Upper lobe of right lung (tissue), 1 donor: ENCODE measurements at places on chromosomes 7 and 10. TPM values are rescaled to one million over a fixed set of nuclear protein-coding genes. Genes with fewer than 3 reads are reported as not detected.

WEE2 gene
- not detected for total RNA-seq

ZNF488 gene
- total RNA-seq = 0.41 TPM

TAS2R5 gene
- 2.2 TPM for total RNA-seq

- H3K4me3 ChIP-seq = no peak overlapping the region
- H3K27me3 ChIP-seq = no peaks in the 10 kb centered on the region
- DNase-seq = no peak
These were observed 1068.9 kb downstream of the NXPH1 start for GRCh38 chr7:9502269-9502668.

GRCh38 chr7:2199956-2200583 lies 32.7 kb downstream of the MAD1L1 start:
- peaks cover 12% of the 10 kb centered on the region for H3K36me3 ChIP-seq
- H3K27ac ChIP-seq = no peak overlapping the region
- H3K4me3 ChIP-seq = no peak overlapping the region
- DNase-seq = peak; percentile 55

GRCh38 chr7:131109759-131110296 lies 217.8 kb upstream of the MKLN1 start:
- peak overlapping the region; percentile 100 for H3K27ac ChIP-seq
- H3K4me3 ChIP-seq = peak overlapping the region; percentile 95
- peaks cover 36% of the 10 kb centered on the region for H3K4me1 ChIP-seq
- H3K36me3 ChIP-seq = peaks cover 5% of the 10 kb centered on the region
- peak; percentile 91 for DNase-seq

DNA sequence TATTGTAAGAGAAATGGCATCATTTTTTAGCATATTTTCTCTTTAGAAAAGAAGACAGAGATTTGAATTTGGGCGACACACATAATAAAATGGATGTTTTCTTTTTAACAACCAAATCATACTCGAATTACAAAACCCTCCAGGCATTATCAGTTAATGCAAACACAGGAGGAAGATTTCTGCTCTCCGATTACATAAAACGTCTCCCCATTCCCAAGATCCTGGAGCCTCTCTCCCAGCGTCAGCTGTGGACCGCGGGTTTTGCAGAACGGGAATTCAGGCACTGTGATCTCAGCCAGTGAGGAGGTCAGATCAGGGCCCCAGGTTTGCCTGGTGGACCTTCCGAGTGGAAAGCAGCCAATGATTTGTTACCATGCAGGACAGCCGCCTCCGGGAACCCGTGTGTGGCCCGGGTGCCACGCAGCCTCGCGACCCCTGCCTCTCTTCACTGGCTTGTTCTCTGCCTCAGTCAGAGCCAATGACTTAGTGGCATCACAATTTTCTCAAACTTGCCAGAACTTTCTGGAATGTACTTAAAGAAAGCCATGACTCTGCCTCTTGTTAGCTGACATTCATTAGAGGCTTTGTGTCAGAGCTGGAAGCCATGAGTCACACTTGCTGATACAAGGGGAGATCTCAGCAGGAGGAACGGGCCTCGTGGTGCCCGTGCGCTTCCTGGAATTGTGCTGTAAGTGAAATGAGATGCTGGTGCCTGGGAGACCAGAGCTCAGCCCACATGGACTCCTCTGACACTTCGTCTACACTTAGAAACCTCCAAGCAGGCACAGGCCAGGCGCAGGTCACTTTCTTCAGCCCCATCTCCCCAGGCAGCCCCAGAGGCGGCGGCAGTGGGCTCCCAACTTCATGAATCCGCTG lies 246.1 kb downstream of the KLF6 start:
- H3K27ac ChIP-seq = peak overlapping the region; percentile 4
- H3K27me3 ChIP-seq = no peaks in the 10 kb centered on the region
- H3K36me3 ChIP-seq = no peaks in the 10 kb centered on the region
- H3K4me1 ChIP-seq = peaks cover 3% of the 10 kb centered on the region

- H3K36me3 ChIP-seq = no peaks in the 10 kb centered on the region
- DNase-seq = no peak
- no peaks in the 10 kb centered on the region for H3K27me3 ChIP-seq
- no peak overlapping the region for H3K4me3 ChIP-seq
- H3K4me1 ChIP-seq = no peaks in the 10 kb centered on the region
These were observed 9.2 kb downstream of the OR2A5 start for GRCh38 chr7:144057954-144058353.
